ENCODE measurements at places on chromosomes 13 and 19.

DNA sequence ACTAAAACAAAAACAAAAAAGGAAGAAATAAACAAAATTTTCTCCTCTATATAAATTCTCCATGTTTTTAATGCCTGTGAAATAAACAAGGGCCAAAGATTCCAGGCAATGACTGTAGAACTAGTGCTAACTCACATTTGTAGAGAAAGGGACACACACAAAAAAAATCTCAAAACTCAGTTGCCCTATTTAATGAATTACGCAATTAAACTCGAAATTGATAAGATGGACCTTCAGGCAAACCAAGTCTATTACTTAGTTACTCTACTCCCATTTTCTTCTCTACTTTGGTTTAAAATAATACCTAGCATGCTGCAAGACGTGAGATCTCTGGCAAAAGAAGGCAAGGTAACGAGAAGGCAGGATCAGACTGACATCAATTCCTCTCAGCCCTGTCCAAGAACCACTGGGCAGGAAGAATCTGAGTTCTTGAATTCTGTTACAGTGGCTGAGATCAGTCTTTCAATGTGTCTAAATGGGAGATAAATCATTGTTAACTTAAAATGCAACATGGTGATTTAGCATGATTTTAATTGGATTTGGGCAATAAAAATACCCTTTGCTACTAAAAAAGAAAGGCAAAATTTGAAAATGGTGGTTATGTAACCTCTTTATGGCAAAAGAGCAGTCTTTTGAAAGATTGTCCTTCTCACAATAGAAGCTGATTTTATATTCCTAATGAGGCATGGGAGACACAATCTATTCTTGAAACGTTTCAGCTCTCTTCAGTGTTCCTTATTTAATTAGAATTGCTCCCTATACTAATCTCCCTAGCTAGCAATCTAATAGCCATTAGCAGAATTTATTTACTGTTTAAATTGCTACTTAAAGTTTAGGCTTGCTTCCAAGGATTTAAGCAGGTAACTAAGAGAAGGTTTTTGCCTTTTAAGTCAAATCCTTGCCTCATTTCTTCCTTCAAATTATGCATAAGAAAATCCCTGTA lies 25.9 kb downstream of the SPRY2 start:
- DNase-seq, result no peak

DNA sequence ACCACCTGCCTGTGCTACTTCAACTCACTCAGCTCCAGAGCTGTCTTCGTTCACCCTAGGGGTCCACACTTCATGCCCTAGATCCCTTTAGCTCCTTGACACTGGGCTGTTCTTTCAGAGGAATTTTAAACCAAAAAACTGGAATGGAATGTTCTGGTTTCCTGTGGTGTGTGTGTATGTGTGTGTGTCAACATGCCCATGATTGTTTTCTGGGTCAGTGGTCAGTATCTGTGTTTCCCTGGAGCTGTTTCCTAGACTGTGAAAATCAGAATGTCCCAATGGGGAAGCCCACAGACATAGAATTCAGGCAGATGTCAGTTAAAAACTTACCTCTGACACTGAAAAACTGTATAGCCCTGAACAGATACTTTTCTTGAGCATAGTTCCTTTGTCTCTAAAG lies 1.3 kb downstream of the PMIS2 start:
- no peak for DNase-seq

DNA sequence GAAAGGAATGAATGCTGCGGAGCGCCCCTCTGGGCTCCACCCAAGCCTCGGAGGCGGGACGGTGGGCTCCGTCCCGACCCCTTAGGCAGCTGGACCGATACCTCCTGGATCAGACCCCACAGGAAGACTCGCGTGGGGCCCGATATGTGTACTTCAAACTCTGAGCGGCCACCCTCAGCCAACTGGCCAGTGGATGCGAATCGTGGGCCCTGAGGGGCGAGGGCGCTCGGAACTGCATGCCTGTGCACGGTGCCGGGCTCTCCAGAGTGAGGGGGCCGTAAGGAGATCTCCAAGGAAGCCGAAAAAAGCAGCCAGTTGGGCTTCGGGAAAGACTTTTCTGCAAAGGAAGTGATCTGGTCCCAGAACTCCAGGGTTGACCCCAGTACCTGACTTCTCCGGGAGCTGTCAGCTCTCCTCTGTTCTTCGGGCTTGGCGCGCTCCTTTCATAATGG lies 8.6 kb downstream of the PDX1 start:
- no peak for DNase-seq

DNA sequence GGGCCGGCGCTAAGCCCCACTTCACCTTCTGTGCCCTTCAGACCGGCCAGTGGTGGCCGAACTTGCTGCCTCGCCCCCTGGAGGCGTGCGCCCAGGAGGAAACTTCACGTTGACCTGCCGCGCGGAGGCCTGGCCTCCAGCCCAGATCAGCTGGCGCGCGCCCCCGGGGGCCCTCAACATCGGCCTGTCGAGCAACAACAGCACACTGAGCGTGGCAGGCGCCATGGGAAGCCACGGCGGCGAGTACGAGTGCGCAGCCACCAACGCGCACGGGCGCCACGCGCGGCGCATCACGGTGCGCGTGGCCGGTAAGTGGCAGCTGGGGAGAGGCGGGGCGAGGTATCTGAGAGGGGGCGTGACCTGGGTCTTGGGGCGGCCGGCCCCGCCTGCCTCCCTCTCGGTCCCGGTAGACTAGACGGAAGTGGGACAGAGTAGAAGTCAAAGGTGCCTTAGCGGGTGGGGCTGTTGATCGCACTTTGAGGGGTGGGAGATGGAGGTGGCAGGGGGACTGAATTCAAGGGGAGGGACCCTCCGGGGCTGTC lies 5.6 kb downstream of the ICAM5 start:
- DNase-seq, result no peak

DNA sequence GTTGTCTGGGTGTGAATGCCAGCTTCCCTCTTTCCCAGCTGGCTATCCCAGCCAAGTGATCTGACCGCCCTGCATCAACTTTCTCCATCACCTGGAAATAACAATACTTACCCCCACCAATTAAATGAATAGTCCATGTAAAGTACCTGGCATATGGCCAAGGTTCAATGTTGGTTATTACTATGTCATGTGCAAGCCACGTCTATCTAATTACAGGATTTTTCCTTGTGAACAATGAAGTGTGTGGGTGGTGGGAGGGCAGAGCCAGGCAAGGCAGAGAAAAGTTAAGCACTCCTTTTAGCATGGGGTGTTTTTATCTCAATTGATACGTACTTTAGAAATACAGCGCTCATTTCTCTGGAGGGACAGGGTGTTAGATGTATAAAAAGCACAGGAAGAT lies 121.1 kb downstream of the NHLRC3 start:
- DNase-seq, result no peak

- DNase-seq, result no peak
Measured at GRCh38 chr19:55437410-55437809, 5.7 kb downstream of the SHISA7 start.

GRCh38 chr13:30732046-30732390 lies 3.3 kb upstream of the ALOX5AP start:
- DNase-seq, result no peak

DNA sequence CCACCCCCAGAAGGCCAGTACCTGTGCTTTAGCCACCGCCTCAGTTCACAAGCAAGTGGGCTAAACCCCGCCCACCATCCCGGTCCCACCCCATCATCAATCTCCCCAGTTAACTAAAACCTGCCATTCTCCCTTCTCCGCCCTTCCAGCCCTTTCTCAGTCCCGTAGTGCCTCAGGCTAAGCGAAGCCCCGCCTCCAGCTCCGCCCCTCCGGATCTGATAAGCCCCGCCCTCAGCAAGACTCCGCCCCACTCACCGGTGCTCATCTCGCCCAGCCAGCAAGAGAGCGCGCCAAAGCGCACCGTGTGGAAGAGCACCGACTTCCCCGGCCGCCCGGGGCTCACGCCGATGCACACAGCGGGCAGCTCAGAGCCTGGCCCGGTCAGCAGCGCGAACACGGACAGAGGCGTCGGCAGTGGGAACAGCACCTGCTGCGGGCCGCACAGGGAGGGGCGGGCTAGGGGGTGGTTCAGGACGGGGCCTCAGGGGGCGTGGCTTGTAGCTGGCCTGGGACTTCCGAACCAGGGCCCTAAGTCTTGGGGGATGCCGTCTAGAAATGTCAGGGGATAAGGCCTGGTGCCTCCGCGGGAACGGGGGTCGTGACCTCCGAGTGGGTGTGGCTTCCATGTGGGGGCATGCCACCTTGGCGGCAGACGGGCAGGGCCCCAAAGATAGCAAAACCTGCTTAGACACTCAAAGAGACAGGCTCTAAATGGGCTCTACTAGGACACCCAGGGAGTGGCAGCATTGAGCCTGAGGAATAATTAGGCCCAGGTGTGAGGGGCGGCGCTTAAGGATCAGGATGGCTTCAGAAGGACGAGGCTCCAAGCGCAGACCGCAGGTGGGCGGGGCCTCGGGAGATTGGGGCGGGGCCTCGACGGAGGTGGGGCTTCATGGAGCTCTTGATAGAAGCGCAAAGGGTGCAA lies 21.4 kb downstream of the MAP4K1 start:
- DNase-seq, result no peak

DNA sequence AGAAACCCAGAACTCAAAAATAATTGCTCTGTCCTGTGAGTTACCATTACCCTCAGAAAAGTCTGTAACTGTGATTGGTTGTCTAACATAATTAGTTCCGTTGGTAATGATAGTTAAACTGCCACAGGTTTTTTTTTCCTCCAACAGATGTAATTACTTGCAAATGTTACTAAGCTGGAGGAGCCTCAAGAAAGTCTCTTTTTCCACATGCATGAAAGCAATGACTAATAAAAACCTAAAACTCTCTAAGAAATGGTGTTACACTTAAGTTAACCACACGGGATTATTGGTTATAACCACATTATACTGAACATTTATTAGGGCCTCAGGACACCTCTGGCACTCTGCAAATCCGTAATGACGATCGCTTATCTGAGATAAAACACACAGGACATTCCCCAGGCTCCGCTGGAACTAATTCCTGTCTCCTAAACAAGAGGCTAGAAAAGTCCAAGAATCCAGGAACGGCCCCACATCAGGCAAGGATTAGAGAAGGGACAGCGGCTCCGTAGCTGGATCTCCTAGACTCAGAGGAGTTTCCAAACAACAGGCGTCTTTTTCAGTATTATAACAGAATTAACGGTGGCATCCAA lies 753 bp downstream of the ZNF235 start:
- DNase-seq, result no peak

DNA sequence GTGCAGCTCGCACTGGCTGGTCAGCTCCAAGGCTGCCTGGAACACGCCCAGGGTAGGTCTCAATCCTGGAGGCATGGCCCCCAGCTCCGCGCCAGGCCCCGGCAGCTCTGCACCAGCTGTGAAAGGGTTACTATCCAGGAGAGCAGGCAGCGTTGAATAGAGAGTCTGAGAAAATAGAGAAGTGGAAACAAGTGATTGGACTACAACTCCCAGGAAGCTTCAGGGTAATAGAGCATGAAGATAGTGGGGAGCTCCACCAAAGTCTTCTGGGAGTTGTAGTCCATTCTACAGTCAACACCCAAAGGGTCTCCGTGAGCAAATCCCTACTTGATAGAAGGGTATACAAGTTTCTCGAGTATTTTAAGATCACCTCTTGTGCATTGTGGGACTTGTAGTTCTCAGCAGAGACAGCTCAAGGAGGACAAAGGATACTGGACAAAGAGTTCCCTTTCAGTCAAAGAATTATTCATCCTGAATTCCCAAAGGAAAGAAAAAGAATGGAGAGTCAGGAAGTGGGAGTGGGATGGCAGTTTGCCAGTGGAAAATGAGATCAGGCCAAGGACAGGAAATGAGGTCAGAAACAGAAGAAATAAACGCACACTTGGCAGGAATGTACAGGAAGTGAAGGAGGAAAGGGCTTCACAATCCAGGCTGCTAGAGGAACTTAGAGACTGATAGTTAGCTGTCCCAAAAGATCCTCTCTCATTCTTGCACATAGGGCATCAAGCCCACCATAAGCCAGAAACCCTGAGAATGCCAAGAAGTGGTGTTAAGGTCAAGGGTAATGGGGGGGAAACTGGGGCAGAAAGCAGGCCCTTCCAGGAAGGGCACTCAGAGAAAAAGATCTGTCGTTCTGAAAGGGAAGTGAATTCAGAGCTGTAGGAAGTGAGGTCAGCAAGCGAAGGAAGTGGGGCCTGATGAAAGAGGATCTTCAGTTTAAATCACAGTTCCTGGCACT lies 5.5 kb upstream of the MAMSTR start:
- DNase-seq, result no peak

DNA sequence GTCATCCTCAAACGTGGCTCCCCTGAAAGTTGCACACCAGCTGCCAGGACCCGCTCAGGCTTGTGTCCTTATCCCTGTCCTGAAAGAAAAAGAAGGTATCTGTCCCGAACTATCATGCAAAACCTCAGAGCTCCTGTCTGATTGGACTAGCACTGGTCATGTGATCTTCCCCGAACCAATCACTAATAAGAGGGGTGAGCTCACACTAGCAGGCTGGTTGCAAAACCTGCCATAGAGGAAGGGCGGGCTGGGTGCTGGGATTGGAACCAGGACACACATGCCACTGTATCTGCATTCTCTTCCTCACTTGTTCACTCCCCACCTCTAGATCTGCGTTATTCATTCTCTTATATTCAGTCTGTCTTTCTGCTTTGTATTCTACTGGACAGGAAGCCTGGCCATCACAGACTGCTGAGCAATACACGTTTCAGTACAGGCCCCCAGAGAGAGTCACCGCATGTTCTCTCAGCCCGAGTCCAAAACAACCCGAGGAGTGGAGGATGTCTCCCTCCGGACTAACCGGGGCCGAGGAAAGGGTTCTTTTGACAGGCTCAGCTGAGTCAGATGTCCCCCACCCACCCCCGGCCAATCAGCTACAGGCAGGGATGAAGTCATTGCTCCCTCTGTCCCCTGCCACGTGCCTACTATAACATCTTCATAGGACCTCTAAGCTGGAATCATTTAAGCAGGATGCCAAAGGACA lies 97.7 kb downstream of the SIPA1L3 start:
- DNase-seq, result no peak

DNA sequence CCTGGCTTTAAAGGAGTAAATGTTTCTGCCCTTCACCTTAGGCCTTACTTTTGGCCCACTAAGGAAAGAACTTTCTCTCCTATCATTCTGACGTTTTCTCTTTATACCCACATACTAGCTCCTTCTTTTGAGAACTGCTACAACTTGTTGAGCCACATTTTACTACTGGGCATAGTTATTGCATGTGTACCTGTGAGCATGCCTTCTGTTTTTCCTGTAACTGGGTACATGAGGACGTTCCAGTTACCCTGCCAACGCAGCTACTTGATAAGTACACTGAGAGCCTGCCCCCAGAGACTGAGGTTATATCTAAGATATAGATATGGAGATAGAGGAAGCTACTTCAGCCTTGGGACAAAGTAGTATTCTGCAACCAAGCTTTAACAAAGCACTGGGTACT lies 3.5 kb downstream of the CCDC169 start:
- DNase-seq, result no peak

DNA sequence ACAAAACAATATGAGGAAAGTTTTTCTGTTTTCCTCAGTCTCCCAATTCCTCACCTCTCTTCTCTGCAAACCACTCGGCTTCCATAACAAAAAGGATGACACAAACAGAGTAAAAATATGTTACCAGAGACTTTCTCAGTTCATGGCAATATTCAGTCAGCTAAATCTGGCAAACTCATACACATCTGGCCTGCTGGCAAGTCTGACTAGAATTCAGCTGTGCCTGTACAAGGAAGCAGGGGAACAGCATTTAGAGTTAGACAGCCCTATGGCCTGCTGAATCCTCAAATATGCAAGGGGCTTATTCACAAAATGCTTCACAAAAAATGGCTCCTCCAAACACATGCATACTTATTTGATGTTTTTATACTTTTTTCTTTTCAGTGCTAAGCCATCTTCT lies 227.8 kb downstream of the ENOX1 start:
- no peak for DNase-seq

GRCh38 chr13:99655351-99656091 lies 154.2 kb downstream of the TM9SF2 start:
- DNase-seq, result no peak

Measured in stimulated activated CD4-positive, alpha-beta T cell treated with anti-CD3 and anti-CD28 coated beads, Interleukin-1b, Interleukin-23, amount 100 ng/mL, for 1 hour (primary cell).